AML-193 (cell line): ENCODE measurements at places on chromosomes 5 and 9.
A peak's percentile ranks its signal among the peaks of the same experiment; 100 is the strongest.

- no peak for DNase-seq
These were observed 271.9 kb downstream of the SLIT3 start for GRCh38 chr5:169029037-169029436.

GRCh38 chr9:134945509-134946275 is 28.0 kb upstream of the FCN1 start:
- no peak for DNase-seq

GRCh38 chr5:176469296-176469695 is 21.1 kb downstream of the FAF2 start:
- no peak for DNase-seq

DNA sequence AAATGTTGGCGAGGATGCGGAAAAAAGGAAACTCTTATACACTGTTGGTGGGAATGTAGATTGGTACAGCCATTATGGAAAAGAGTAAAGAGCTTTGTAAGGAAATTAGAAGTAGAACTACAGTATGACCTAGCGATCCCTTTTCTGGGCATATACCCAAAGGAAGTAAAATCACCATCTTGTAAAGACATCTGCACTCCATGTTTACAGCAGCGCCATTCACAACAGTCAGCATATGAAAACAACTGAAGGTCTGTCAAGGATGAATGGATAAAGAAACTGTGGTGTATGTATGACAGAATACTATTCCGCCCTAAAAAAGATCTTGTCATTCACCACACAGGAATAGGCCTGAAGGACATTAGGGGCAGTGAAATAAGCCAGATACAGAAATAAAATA is 27.7 kb upstream of the SLC25A51 start:
- no peak for DNase-seq

DNA sequence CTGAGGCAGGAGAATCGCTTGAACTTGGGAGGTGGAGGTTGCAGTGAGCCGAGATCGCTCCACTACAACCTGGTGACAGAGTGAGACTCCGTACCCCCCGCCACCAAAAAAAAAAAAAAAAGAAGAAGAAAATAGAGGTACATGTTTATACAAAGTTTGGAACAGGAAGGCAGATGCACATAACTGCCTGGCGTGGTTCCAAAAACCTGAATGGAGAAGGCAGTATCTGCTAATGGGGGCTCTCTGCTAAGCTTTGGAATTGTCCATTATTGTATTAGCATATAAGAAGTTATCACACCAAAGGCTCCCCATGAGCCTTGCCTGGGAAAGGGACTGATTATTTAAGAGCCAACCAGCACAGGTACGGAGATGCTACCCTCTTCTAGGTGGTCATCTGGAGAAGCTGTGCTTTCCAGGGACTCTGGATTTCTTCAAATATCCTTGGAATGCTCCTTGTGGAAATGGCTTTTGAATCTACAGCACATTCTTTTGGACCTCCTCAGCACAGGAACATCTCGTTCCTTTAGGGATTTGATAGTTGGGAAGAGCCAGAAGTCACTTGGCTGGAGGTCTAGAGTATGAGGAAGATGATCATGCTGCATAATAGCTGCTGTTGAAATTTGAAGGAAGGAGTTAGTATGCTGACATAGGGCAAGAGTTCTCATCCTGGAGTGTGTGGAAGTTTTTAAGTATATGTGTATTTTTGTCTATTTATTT is 42.5 kb upstream of the ABCA1 start:
- no peak for DNase-seq

DNA sequence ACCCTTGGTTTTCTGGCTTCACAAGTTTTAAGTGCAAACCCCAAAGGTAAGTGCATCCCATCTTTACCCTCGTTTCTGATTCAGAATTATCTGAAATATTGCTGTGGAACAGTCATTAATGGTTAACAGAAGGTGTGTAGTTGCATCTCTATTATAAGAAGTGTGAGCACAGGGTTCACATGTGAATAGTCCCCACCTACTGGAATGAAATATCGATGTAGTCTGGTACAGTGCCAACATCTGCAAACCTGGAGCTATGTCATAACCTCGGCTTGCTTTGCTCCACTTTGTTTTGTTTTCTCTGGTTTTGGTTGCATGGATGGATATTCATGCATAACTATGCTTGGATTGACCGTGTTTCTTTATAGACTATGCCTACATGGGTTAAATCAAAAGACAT is 12.6 kb downstream of the HTR4 start:
- no peak for DNase-seq

DNA sequence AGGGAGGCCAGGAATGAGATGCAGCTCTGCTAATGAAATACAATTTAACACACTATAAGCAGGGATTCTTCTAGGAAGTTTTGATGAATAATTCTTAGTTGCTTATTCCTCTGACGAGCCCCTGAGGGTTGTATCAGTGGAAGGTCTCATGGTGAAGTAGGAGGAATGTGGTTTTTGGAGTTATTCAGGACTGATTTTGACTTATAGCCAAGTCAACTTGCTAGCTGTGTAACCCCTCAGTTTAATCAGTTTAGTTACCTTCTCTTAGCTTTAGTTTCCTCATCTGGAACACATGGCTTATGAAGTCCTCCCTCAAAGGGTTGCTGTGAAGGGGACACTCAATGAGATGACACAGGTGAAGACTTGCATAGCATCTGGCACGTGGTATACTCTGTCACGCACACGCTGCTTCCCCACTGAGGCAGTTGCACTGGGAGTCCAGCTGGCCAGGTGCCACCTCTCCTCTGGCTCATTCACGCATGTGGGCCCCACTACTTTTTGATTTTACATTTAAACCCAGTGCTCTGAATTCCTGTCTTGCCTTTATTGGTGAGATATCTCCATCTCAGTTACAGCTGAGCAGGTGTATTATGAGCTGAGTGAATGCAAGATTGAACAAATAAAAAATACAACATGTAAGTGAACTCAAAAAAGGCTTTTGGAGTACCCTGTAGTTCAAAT is 415.0 kb downstream of the ARHGEF28 start:
- DNase-seq, result no peak

- no peak for DNase-seq
These were observed 661 bp downstream of the NSMF start for GRCh38 chr9:137458194-137459151.

- DNase-seq, result no peak
These were observed 309.8 kb downstream of the IRX2 start for GRCh38 chr5:2441495-2442180.

DNA sequence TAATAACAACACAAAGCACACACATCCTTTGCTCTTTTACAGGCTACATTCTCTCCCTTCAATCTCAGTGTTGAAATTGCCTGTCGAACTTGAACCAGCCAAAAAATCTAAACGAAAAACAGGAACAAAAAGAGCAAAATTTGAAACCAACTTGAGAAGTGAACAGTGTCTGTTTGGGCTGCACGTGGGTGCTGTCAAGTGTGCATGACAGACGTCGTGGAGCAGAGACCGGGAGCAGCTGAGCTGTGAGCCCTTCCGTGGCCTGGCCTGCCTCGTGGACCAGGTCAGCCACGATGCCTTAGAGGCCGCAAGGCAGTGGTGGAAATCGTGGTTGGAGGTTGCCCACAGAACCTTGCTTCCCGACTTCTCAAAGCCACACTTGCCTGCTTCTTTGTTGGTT is 34.8 kb upstream of the DENND1A start:
- no peak for DNase-seq

DNA sequence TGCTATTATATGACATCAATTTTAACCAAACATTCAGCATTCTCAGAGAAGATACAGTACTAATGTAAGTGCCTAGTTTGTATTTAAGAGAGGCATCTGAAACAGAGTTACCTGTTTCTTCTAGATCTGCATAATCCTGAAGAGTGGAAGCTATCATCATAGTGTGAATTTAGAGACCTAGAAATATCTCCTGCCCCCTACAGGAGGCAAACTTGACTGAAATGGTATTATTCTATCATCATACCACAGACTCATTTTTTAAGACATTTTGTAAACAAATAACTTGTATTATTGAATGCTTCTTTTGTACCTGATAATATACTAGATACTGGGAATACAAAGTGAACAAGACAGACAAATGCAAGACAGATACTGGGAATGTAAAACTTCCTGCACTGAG is 216.8 kb upstream of the RPS23 start:
- DNase-seq, result peak; percentile 6
